ENCODE measurements at places on chromosomes 1 and 21. TPM values are rescaled to one million over a fixed set of nuclear protein-coding genes. Genes with fewer than 3 reads are reported as not detected.

- DNase-seq: peak; percentile 74
Measured at GRCh38 chr1:1355416-1355815, 2.9 kb downstream of the MXRA8 start.

DNA sequence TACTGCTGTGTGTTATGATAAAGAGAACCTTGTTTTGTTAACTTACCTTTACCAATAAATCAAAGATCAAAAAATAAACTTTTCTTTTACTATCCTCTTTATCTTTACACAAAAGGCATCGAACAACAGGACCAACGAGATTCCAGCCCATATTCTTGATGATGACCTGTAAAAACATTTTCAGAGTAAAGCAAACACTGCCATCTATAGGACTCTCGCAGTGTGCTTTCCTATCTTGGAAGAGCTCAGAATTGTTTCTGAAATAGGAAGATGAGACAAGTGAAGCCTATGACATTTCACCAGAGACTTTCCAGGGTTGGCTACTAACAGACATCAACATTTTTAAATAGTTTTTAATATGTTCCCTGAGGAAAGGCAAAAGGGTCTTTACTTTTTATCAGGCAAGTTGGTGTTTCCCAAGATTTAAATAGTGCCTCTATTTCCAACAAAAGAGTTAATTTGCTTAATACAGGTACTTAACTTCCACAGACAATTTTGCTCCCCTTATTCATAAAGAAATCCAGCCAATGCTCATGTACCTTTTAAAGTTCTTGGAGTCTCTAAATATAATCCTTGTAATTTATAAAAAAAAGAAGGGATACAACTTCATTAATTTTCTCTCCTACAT, 7.3 kb downstream of the GLMN start:
- no peak for DNase-seq

DNA sequence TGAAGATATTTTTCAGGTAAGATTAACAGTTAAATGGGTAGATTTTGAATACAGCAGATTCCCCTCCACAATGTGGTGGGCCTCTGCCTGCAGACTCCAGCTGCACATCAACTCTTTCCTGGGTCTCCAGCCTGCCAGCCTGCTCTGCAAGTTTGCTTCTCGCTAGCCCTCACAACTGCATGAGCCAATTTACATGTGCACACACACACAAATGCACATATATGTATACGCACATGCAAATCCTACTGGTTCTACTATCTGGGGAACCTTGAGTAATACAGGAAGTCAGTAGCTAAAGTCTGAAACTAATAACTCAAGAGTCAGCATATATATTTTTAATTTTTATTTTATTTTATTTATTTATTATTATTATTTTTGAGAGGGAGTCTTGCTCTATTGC, 34.8 kb upstream of the QSOX1 start:
- no peak for DNase-seq

DNA sequence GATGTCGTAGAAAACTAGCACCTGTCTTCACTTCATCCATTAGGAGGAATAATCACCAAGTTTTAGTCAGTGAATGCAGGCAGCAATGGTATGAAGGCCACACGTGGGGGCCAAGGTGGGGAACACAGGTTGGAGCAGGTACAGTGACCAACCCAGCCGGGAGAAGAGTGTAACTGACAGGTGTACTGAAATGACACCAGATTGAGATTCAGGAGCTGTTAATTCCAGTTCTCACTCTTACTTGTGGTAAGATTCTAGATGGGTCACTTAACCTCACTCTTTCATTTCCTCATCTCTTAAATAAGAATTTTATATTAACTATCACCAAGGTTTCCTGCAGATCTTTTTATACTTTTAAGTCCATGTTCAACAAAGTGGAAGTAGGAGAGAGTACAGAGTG, 206.2 kb upstream of the PTBP2 start:
- DNase-seq: no peak

The TNFSF4 gene
- 0.63 TPM for total RNA-seq
